Stimulated activated CD8-positive, alpha-beta memory T cell treated with anti-CD3 and anti-CD28 coated beads, Interleukin-15, amount 100 ng/mL, for 4 hours (primary cell): ENCODE measurements at places on chromosomes 7 and 10.

DNA sequence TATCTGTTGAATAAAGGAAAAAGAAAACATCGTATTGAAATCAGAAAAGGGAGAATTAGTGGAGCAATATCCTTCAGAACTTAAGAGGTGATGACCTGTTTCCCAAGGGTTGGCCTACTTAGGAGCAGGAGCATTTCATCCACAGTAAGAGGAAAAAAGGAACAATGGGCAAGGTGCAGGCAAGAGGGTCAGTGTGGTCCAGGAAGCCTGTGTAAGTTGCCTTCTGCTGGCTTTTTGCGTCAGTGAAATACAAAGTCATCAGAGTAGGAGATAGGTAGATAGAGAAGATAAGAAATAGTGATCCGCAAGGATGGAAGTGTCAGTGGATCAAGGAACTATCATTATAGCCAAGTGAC lies 5.4 kb upstream of the ANKRD7 start:
- DNase-seq, result no peak

GRCh38 chr7:104951546-104951945 lies 62.5 kb upstream of the KMT2E start:
- no peak for DNase-seq

DNA sequence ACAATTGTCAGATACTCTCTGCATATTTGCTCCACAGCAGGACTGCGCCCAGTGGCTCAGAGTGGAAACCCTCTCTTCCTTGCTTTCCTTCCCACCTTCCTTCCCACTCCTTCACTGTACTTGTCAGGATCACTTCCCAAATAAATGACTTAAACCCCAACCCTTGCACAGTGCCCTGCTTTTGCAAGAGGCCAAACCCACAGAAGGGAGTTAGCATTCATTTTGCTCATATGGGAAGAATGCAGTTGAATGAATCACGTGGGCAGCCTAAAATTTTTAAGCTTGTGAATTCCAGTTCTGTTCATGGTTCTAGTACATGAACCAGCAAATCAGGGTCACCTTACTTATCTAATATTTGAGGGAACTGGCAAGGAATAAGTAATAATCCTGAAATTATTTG lies 47.7 kb upstream of the SFMBT2 start:
- no peak for DNase-seq

DNA sequence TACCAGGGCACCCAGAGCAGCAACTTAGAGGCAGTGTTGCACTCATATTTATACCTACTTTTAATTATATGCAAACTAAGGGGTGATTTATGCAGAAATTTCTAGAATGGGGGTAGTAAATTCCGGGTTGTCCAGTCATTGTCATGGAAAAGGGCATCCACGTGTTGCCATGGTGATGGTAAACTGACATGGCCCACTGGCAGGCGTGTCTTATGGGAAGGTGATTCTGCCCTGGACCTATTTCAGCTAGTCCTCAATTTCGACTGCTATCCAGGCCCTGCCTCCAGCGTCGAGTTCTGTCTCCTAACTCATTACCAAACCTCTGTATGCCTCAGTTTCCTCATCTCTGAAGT lies 12.8 kb downstream of the SNX8 start:
- no peak for DNase-seq

- DNase-seq, result no peak
Measured at GRCh38 chr10:79274279-79275104, 72.8 kb upstream of the PPIF start.

- DNase-seq, result no peak
Measured at GRCh38 chr10:95783741-95784140, 27.8 kb downstream of the ENTPD1 start.

DNA sequence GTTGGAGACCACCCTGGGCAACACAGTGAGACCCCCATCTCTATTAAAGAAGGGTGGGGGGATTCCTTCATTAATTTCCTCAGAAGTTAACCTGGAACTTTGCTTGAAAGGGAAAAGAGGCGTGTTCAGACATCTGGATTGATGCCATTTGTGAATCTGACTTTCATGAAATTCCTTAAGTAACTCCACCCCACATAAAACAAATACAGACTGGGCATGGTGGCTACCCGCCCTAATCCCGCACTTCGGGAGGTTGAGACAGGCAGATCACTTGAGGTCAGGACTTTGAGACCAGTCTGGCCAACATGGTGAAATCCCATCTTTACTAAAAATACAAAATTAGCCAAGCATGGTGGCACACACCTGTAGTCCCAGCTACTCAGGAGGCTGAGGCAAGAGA lies 75.0 kb downstream of the EEPD1 start:
- no peak for DNase-seq

GRCh38 chr7:107233174-107233573 lies 64.4 kb downstream of the HBP1 start:
- no peak for DNase-seq

DNA sequence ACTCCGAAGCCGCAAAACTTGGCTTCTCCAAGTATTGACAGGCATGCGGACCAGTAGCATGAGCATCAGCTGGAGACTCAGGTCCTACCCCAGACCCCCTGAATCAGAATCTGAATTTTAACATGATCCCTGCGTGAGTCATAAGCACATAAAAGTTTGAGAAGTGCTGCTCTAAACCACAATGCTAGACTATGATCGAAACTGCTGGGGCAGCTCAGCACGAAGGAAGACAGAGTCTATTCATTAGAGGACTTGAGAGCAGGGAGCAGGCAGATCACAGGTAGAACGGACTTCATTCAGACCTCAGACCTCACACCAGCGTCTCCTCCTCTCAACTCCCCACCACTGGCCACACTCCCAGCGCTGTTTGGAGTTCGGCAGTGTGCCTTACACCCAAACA lies 16.9 kb downstream of the CAMK2G start:
- DNase-seq, result no peak

DNA sequence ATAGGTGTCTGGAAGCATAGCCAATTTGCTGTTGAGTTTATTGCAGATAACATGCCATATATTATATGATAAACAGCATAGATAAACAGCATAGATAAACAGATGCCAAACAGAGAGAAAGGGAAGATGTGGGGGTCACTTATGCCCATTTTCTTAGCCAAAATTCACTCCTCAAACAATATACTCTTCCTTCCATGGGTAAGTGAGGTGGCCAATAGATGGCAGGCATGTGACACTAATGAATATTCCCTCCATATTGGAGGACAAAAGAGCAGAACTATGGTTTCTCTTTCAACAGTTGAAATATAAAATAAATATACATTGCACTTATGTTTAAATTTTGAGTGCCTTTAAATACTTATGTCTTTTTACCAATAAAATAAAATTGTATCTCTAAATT lies 1212.8 kb downstream of the REEP3 start:
- no peak for DNase-seq

GRCh38 chr10:8539056-8539455 lies 484.6 kb downstream of the GATA3 start:
- DNase-seq, result no peak

- no peak for DNase-seq
Measured at GRCh38 chr10:117980755-117981702, 65.7 kb downstream of the RAB11FIP2 start.

DNA sequence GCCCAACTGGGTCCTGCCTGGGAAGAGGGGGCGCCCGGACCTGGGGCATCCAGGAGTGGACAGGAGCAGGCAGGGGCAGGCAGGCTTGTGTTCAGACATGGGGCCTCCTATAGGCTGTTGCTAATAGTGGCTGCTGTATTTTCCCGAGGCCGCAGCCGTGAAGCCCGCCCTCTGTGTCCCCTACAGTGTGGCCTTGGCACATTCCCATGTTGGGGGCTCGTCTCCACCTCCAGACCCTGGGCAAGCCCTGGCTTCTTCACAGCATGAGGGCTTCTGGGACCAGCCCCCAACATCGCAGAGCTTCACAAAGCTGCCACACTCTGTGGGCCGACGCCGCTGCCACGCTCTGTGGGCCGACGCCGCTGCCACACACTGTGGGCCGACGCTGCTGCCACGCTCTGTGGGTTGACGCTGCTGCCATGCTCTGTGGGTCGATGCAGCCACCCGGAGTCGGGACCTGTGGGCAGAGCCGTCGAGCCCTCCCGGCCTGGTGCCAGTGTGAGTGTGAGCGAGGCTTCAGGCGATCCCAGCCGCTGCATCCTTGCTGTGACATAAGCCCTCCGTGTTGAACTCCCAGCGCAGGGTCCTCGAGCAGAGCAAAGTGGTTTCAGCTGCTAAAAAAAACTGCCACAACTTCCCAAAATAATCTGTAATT lies 109.0 kb downstream of the INPP5A start:
- no peak for DNase-seq

GRCh38 chr7:43952028-43952427 lies 25.8 kb downstream of the UBE2D4 start:
- no peak for DNase-seq

GRCh38 chr10:79299397-79300241 lies 47.6 kb upstream of the PPIF start:
- DNase-seq, result no peak

DNA sequence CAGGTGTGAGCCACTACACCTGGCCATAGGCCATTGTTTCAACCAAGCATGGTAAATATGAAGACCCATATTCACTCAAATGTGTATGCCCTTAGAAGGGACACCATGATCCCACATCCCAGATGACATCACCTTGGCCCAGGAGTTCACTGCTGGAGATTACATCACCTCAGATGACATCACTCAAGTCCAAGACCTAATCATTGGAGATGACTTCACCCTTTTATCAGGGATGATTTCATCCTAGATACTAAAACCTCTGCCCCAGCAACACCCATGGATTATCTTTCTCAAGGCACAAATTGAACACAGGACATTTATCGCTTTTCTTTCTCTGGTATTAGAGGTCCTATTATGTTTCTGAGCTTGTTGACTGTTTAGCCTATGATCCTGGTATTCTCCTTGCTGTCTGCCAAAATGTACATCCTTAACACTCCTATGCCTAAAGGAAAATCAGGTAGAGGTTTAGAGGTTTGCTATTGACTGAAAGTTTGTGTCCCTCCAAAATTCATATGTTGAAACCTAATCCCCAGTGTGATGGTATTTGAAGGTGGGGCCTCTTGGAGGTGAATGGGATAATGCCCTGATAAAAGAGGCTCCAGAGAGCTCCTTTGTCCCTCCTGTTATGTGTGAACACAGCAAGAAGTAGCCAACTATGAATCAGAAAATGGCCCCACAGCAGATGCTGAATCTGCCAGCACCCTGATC lies 9.8 kb upstream of the CYP2C18 start:
- no peak for DNase-seq

GRCh38 chr7:134500406-134500805 lies 27.0 kb upstream of the AKR1B10 start:
- DNase-seq, result no peak

DNA sequence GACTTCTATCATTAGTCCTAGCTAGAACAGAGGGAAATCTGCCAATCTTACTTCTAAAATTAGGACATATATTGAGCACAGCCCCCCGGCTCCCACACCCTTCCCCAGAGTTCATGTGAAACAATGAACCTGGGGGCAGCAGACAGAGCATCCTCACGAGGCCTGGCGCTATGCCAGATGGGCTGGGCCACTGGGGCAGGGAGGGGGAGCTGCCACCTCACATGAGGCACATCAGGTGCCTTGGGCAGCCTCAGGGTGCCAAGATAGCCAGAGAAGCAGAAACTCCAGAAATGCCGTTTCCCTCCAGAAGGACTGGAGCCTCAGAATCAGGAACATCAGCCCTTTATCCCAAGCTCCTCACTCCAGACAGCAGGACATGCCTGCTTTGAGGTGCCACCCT lies 92.8 kb upstream of the LANCL2 start:
- DNase-seq, result no peak

DNA sequence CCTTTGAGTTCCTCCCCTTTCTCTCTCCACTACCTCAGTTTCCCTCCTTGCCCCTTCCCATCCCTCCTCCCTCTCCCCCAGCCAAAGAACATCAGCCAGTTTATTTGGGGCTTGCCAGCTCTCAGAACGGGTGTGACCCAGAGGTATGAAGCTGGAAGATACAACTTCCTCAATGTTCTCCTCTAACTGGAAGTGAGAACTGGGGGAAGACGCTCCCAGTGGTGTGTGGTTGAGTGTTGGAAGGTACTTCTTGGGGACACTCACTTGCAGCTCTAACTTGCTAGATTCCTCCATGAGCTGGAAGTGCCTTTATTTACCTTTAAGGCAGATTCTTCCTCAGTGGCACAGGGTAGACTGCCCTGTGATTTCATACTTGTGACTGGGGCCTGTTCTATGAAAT lies 110.5 kb upstream of the HABP2 start:
- DNase-seq, result no peak

DNA sequence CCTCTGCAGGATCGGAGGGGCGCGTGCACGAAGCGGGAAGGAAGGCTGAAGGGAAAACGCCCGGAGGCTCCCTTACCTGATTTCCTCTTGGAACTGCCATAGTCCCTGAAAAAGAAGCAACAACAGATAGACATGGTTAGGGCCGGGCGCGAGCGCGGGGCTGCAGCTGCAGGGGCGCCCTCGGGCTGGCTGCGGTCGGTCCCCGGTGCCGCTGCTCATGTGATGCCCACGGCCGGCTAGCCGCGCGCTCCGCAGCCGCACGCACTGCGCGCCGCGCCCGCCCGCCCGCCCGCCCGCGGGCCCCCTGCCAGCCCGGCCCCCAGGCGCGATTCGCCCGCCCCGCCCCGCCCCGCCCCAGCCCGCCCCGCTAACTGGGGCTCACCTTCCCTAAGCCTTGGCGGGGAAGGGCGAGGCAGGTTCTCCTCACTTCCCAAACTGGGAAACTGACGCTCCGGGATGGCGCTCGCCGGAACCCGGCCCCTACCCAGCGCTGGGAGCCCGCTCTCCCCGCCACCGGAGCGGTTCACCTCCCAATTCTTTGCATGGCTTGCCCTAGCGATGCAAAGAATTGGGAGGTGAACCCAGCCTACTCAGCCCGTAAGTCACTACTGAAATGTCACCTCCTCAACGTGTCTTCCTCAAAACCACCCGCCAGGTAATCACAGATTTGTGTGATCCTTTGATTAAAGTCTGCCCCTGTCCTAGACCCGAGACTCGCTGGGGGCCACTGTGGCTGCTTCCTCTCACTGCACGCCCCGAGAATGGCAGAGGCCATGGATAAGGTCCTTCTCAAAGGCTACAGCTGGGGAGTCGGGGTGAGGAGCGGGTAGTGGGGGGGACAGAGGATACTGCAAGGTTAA lies 162.2 kb downstream of the SH3PXD2A start:
- no peak for DNase-seq

- no peak for DNase-seq
Measured at GRCh38 chr7:36083626-36084380, 69.3 kb upstream of the EEPD1 start.
